ENCODE measurements at places on chromosomes 4 and X. TPM values are rescaled to one million over a fixed set of nuclear protein-coding genes. Genes with fewer than 3 reads are reported as not detected.

ADH1A gene
- total RNA-seq: not detected

TAF7L gene
- 0.16 TPM for total RNA-seq

BCORL1 gene
- total RNA-seq: 3.7 TPM

VEGFC gene
- 0.94 TPM for total RNA-seq

DGKK gene
- 0.47 TPM for total RNA-seq
